ENCODE measurements at places on chromosomes 1 and 21.

- no peak for DNase-seq
Observed at GRCh38 chr1:207248544-207249198, 72.8 kb upstream of the CD55 start.

GRCh38 chr1:20411196-20411980 is 74.6 kb downstream of the CAMK2N1 start:
- no peak for DNase-seq

DNA sequence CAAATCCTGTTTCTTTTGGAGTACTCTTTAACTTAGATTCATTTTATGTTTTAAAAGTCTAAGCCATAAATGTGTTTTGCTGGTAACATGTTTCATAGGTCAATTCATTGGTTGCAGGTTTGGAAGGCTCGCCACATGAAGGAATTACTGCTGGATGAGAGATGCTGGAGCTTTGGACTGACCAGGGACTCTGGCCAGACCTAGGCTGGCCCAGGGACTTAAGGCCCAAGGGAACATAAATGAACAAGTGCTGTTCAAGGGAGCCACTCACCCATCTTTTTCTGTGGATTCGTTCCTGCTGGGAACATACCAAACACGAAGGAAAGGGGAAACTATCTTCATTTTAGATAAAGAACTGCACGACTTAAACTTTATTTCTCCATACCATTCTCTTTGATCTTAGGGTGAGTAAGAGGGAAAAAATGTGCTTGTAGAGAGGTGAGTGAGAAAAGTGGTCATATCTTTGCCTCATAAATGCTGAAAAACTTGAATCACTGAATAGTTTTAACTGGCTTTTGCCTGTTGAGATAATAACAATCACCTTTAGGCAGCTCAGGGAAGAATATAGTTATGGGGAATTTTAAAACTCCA is 15.3 kb upstream of the SHCBP1L start:
- DNase-seq: no peak

DNA sequence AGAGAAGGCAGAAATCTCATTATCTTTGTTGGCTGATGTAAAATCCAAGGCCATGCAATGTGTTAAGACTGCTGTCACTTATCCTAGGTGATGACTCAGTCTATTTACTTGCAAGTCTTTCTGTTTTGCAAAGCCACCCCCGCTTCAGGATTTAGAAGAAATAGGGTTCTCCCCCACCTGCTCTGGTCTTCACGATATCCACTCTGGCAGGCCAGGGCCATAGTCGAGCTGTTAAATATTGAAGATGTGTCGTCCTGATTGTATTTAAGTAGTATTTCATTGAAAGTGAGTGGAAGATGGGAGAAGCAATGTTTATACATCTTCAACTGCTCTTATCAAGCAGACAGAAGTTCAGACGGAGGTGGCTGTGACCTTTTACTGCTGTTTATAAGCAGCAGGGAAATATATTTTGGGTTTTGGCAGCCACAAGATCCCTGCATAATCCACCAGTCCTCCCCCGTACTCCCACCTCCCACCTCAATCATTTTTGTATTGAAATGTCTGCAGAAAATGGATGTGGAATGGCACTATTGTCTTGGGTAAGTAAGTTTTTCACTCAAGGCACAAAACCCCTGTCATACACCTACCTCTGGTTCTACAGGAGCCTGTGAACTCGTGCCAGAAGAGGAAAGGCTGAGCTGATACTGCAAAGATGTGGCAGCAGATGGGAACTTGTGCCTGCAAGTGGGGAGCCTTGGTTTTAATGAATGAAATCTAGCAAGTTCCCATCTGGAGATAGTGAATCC is 117.4 kb downstream of the MRPS6 start:
- DNase-seq: no peak

DNA sequence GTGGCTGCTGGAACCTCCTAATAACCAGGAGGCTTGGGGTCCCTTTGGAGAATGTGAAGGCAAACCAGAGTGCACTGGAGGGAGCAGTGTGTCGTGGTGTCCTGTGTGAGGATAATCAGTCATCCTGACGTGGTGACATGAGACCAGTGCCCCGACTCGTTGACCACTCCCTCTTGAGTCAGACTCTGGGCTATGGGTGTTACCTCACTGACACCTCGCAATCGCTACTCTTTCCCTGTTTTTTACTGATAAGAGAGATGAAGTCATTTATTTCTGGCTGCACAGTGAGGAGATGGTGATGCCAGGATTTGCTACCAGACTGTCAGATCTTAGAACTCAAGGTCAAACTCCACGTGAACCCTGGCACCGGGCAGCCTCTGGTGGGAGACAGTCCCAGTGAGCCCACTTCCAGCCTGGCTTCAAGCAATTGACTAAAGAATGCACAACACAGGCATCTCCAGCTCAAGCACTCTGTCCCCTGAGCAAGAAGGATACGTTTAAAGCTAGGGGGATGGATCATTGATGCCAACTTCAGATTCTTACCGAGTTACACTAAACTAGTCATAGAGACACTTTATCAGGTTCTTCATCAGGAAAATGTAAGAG is 30.3 kb downstream of the UBASH3A start:
- no peak for DNase-seq

DNA sequence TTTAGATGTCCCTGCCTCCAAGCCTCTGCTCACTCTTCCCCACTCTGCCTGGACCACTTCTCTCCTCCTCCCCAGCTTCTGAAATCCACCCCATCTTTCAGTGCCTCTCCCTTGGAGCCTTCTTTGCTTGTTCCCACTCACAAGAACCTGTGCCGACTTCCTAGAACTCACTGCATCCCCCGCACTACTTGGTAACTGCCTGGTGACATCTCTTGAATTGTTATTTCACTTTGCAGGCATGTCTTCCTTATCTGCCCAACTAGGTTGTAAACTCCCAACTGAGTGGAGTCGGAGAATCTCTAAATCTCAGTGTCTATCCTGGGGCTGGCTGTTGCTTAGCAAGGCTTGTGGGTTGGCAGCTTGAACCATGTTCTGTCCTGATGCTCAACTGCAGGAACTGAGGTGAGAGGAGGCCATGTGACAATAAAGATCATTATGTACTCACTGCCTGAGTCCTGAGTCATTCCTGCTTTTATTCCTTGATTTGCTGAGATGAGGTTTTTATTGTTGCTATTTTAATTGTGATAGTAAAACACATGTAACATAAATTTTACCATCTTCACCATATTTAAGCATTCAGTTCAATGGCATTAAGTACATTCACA is 3.9 kb downstream of the KPRP start:
- no peak for DNase-seq

DNA sequence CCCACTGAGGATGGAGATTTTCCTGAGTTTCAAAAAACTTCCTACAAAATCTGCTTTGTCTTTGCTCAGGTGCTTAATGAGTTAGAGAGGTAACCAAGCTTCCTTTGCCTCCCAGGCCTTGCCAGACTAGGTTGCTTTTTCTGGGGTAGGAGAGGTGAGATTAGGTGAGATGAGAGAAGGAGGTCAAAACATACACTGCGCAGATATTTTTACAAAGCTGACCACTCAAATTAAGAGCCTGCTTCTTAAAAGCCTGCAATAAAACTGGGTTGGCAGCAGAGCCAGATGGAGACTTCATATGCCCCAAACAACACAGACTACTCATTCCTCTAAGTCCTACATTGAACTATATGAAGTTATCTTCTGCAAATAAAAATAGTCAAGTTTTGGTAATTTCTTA is 352.5 kb downstream of the NUF2 start:
- DNase-seq: no peak

DNA sequence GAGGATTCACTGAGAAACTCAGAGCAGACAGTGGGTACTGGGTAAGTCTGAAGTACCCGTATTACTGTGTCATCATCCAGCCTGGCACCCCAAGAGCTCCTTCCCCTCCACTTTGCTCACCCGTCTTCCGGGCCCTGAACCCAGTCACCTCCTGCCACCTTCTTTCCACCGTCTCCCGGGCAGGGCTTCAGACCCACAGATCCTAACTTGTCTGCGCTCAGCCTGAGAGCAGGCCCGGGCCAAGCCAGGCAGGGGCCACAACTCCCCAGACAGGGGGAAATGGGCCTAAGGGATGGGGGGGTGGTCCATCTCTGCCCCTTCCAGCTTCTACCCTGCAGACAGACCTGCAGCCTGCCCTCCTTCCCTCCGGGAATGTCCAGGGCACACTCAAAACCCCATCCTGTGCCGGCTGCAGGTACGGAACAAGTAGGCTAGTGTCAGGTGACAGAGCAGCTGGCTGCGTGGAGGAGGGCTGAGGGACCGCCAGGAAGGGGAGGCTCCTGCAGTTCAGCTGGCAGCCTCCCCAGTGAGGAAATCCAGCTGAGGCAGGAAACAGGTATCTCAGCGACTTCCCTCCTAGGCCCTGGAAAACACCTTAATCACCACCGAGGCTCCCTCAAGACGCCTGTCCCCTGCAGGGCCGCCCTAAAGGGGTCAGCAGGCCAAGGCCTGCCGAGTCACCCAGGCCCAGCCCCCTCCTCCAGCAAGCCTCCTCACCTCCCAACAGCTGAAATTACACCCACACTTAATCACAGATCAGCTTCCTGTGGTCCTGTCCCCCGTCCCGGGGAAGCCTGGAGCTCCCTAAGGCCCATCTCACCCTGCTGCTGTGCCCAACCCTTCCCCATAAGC is 3.5 kb downstream of the HSPG2 start:
- peak; percentile 55 for DNase-seq

DNA sequence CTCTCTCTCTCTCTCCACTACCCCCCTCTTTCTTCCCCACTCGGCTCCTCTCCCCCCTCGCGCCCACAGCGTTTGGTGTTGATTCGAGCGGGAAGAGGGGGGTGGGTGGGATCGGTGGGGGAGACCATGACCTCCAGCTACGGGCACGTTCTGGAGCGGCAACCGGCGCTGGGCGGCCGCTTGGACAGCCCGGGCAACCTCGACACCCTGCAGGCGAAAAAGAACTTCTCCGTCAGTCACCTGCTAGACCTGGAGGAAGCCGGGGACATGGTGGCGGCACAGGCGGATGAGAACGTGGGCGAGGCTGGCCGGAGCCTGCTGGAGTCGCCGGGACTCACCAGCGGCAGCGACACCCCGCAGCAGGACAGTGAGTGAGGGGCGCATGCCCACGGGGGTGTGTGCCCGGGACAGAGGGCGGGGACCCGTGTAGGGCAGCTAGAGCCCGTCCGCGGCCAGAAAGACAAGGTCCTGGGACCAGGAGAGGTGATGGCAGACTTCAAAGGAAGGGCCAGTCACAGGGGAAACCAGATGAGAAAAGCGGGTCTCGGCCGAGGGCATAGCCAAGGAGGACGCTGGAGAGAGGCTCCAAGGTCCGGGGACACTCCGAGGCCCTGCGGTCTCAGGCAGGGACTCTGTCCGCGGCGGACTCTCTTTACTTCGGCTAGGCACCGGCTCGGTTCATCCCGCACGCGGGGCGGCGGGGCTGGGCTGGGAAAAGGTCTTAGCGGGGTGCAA is at the start of gene PRRX1:
Gene PRRX1, plus strand, starts transcription at position 39 of the 735 bp plus-strand sequence. Its CDS starts 88 bp downstream, at position 127.
- DNase-seq: no peak

DNA sequence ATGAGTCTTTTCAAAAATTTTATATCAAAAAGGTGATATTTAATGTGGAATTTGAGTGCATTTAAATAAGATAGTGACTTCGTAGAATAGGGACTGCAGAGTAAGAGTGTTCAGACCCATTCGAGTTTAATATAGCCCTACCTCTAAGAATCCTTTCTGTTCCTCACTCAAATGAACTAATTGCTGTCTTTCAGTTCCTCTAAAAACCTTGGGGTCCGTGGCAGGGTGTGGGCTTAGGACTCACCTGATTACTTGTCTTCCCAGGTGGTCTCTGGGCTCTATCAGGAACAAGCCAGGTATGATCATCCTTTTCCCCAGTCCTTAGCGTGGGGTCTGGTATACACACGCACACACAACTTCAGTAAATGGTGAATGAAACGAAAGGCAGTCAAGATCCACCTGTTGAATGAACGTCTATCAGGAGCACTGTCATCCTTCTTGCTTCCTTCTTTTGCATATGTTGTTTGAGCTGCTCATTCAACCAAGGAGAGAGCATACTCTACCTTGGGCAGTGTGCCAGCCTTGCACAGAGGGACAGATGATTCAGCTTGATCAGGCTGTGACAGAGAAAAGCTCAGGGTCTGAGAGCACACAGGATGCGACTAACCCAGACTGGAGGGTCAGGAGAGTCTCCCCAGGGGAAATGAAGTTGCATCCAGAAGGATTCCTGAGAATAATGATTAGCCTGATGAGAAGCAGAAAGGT is 1.2 kb upstream of the RNF11 start:
- peak; percentile 87 for DNase-seq

DNA sequence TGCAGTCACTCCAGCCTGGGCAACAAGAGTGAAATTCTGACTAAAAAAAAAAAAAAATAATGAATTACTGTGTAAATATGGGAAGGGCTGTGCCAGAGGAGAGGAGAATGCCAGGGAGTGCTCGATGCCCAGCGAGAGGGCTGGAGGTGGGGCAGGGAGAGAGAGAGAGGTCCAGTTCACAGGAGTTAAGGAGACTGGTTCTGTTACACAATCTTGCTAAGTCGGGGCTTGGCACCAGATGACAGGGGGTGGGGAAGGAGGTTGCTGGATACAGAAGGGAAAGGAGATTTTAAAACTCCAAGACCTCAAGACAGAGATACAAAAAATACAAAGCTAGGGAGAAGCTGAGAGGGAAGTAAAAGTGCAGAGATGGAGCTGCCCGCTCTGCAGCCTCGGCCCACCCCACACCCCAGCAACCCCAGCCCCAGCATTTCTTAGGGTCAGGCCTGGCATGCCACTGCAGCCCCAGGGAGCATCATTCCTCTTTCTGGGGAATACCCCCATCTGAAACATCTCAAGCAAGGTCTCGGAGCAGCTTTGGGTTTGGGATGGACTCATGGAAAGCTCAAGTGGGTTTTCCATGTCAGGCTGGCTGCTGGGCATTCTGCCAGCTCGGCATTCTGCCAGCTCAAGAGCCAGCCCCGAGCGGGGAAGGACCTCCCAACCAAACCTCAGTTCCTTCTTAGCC is 991 bp downstream of the SELENBP1 start:
- DNase-seq: peak; percentile 49

- no peak for DNase-seq
Observed at GRCh38 chr1:184903111-184903692, 71.1 kb downstream of the NIBAN1 start.

DNA sequence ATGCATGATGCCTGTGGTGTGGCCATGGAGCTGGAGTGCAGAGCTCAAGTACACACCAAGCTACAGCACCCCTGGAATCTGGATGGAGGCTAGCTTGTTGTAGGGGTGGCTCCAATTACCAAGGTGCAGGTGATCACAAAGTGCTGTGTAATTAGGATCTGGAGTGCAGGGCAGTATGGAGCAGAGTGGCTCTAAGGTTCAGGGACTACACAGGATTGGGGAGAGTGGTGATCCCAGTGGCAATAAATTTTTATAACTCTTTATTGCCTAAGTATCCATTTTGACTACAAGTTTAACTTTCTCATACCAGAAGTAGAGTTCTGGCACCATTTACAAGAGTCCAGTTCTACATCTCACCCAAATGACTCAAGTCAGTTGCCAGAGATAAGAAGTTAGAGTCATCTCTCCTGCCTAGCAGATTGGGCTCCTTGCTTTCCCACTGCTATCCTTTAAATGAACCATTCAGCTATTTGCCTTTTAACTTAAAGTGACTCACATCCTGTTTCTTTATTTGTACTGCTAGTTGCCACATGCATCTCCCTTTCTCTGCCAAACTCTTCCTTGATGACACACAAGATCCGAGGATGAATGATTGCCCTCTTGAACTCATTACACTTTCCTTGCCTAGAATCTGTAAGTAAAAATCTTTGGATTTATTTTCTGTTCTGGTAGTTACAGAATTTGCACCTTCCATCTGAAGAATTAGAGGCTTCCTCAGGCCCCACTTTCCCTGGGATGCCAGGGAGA is 427.2 kb downstream of the KCNT2 start:
- peak; percentile 38 for DNase-seq

Measured in KBM-7 (cell line).